ENCODE measurements at places on chromosomes 6 and 20.

DNA sequence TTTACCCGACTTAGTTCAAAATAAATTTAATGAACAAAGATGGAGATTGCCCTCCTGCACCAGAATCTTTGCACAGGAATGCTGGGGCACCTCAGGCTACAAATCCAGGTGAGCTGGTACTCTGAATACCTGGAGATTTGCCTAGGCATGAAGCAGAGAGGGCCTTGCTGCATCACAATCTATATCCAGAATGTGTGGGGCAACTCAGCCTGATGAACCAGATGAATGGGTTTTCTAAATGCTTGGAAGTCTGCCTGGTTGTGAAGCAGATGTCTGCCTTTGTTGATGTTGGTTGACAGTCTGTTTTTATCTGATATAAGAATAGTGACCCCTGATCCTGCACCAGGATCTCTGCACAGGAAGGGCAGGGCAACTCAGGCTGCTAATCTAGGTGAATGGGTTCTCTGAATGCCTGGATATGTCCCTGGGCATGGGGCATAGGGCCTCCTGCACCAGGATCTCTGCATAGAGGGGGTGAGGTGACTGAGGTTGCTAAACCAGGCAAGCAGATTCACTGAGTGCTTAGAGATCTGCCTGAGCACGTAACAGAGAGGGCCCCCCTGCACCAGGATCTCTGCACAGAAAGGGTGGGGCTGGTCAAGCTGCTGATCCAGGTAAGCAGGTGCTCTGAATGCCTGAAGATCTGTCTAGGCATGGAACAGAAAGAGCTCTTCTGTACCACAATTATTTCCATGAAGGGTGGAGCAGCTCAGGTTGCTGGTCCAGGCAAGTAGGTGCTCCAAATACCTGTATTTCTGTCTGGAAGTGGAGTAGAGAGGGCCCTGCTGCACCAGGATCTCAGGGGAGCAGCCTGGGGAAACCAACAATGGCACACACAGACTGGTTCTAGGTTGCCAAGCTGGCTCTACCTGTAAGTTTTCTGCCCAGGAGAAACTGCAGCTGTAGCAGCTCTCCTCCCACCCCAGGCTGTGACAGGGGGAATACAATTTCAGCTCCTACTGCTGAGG is 437.5 kb downstream of the MMUT start:
- H3K4me1 ChIP-seq: no peaks in the 10 kb centered on the region
- no peak overlapping the region for H3K27ac ChIP-seq
- no peak for DNase-seq
- no peaks in the 10 kb centered on the region for H3K27me3 ChIP-seq

DNA sequence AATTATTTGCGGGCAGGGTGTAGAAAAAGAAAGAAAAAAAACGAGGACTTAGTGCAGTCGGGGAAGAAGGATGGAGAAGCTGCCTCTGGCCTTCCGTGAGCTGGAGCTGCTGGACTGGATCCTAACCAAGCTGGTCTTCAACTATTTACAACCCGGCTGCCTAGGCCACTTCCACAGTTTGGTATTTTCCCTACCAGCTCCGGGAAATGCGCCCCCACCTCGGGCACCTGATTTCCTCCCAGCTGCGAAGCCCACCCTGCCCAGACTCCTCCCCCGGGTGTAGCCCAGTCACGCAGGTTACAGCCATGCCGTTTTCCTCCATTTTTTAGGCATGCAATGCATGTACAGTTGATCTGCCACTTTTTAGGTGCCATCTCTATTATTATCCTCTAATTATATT is 21.2 kb downstream of the THEMIS start:
- H3K4me1 ChIP-seq: peaks cover 3% of the 10 kb centered on the region
- peak; percentile 78 for DNase-seq
- H3K27me3 ChIP-seq: no peaks in the 10 kb centered on the region
- H3K27ac ChIP-seq: no peak overlapping the region
- no peak overlapping the region for H3K4me3 ChIP-seq

DNA sequence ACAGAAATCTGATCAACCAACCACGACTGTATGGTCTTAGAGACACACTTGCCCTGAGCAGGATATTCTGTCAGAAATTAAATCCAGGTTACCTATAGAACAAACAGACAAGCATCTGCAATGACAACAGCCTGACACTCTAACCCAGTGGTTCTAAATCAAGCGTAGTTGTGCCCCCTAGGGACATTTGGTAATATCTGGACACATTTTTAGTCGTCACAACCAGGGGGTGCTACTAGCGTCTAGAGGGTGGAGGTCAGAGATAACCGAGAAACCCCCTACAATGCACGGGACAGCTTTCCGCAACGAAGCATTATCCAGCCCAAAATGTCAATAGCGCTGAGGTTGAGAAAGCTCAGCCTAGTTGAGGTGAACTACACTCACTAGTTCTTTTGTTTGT is 32.3 kb downstream of the ID4 start:
- no peak overlapping the region for H3K4me3 ChIP-seq
- no peaks in the 10 kb centered on the region for H3K4me1 ChIP-seq
- H3K27ac ChIP-seq: no peak overlapping the region
- peak; percentile 33 for DNase-seq
- H3K27me3 ChIP-seq: no peaks in the 10 kb centered on the region

- peaks cover 28% of the 10 kb centered on the region for H3K4me1 ChIP-seq
- H3K27ac ChIP-seq: peak within 1 kb of the TSS; percentile 79
- peaks cover 16% of the 10 kb centered on the region for H3K27me3 ChIP-seq
- peak; percentile 98 for DNase-seq
- H3K4me3 ChIP-seq: peak within 1 kb of the TSS; percentile 91
These were observed at the start of gene ID4 for GRCh38 chr6:19836799-19837510. ID4 (plus strand) TSS chr6:19837370; CDS start chr6:19837755, 385 bp downstream.
